ENCODE measurements at places on chromosomes 4 and X.

GRCh38 chr4:87875191-87875590 lies 42.4 kb downstream of the MEPE start:
- no peak for DNase-seq

DNA sequence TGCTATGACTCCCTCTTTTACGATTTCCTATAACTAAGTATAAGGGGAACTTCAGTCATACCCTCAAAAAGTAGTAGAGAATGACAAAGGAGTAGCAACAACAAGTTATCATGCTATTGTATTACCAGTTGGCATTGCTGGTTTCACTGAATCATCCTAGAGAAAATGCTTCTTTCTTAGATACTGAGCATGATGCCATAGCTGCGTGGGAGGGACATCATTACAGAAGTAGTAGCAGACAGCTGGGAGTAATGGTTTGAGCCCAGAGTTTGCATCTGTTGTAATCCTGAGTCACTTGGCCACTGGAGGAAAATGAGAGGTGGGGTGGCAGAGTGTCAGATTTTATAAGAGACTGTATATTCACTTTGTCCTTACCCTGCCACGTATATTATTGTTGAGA lies 38.6 kb downstream of the MTMR1 start:
- DNase-seq = peak; percentile 17

- DNase-seq = no peak
Observed at GRCh38 chr4:122899682-122900081, 22.7 kb downstream of the NUDT6 start.

DNA sequence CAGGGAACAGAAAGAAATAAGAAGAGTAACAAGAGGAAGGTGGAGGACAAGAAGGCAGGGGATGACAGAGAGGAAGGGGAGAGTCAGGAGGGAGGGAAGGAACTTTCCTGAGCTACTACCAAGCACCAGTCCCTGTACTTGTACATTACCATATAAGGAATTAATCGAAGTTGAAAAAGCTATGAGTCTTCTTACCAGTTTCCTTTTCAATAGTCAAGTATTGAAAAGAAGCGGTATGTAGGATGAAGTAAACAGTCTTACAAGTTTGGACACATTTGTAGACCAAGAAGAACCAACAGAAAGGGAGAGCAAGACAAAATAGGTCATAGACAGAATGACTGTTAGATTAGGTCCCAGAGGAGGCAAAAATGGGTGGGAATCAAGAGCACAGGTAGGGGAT lies 629.7 kb upstream of the DIPK2B start:
- no peak for DNase-seq

- no peak for DNase-seq
Observed at GRCh38 chrX:111892375-111892774, 16.4 kb downstream of the TRPC5OS start.

- DNase-seq = no peak
Observed at GRCh38 chrX:151225843-151226242, 49.5 kb downstream of the GPR50 start.

DNA sequence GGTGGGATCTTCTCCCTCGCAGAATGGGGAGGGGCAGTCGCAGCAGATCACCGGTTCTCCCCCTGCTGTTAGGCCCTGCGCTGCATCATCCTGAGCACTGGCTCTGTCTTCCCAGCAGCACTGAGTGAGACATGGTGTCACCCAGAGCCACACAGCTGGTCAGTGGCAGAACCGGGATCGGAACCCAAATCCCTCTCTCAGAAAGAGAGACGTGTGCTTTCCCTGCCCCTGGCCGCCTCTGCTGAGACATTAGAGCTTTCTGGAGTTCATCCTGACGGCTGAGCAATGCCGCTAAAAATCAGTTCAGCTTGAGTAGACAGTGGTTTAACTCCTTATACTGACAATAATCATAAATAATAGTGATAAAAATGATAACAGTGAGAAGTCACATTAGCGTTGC lies 87.9 kb downstream of the EVC start:
- no peak for DNase-seq

- no peak for DNase-seq
Observed at GRCh38 chr4:27087306-27088045, 226.8 kb downstream of the STIM2 start.

DNA sequence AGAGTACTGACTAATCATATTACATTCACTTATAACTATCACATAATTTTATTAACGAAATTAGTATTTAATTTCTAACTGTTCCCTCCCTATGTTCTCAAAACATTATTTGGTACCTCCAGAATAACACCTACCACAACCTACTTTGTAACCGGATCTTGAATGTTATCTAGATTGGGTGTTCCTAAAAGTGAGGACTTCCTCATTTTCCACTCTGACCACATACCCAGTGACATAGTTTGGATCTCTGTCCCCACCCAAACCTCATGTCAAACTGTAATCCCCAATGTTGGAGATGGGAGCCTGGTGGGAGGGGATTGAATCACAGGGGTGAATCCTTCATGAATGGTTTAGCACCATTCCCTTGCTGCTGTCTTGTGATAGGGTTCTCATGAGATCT lies 21.8 kb downstream of the NR3C2 start:
- DNase-seq = no peak

DNA sequence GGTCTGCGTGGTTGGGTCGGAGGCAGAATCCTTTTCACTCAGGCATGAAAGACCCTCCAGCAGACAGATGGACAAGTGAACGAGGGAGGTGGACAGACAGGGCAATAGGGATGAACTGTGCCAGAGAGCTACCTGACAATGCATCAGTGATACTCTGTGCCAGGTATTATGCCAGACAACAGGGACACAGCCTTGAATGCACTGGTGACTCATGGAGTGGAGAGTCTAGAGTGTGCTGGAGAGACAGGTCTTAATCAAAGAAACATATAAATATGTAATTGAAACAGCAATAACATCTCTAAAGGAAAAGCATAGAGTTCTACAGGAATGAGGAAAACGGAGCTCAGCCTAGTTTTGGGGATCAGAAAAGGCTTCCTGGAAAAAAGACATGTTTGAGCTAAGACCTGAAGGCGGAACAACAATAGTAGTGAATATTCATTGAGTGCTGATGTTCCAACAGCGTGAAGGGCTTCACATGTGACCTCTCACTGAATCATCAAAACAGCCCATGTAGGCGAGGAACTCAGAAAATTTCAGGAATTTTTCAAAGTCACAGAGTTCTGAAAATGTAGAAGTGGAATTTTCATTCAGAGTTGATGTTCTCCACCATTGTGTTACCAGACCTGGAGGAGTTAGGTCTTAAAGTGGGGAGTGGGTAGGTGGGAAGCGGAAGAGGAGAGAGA lies 20.0 kb upstream of the FGFBP2 start:
- no peak for DNase-seq

DNA sequence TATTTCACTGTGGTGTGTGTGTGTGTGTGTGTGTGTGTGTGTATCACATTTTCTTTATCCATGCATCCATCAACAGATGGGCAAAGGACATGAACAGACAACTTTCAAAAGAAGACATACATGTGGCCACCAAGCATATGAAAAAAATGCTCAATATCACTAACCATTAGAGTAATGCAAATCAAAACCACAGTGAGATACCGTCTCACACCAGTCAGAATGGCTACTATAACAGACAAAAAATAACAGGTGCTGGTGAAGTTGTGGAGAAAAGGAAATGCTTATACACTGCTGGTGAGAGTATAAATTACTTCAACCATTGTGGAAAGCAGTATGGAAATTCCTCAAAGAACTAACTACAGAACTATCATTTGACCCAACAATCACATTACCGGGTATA lies 83.4 kb downstream of the PALLD start:
- DNase-seq = no peak

- DNase-seq = no peak
Observed at GRCh38 chrX:17520016-17520615, 145.1 kb downstream of the NHS start.

GRCh38 chrX:10922159-10922558 lies 189.0 kb upstream of the HCCS start:
- no peak for DNase-seq

GRCh38 chr4:38691251-38692008 lies 27.4 kb downstream of the KLF3 start:
- no peak for DNase-seq

- DNase-seq = no peak
Observed at GRCh38 chr4:37542706-37543105, 143.5 kb downstream of the RELL1 start.

DNA sequence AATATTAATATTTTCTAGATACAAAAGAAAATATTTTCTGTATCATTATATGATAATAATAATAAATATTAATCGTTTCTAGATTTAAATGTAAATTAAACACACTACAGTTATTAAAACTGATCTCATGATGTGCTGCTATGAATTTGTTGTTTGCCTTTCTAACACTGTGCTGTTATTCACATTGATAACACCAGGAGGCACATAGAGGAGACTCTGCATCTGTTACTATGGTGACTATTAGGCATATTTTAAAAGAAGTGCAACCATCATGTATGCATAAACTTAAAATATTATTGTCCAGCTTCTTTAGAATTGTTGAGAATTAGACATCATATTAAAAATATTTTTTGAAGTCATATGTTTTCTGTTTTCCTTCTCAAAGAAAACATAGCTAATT lies 11.8 kb upstream of the PDGFC start:
- no peak for DNase-seq

DNA sequence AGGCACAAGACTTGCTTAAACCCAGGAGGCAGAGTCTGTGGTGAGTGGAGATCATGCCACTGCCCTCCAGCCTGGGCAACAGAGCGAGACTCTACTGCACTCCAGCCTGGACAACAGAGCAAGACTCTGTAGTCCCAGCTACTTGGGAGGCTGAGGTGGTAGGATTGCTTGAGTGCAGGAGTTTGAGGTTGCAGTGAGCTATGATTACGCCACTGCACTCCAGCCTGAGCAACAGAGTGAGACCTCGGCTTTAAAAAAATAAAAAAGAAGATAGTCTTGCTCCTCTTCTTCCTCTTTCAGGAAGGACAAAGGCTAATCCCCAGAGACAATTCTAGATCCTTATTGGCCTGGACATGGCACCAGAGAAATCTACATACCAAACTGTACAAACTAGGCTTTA lies 5.7 kb upstream of the PPEF2 start:
- no peak for DNase-seq

GRCh38 chr4:70747874-70748273 lies 26.1 kb downstream of the RUFY3 start:
- no peak for DNase-seq

DNA sequence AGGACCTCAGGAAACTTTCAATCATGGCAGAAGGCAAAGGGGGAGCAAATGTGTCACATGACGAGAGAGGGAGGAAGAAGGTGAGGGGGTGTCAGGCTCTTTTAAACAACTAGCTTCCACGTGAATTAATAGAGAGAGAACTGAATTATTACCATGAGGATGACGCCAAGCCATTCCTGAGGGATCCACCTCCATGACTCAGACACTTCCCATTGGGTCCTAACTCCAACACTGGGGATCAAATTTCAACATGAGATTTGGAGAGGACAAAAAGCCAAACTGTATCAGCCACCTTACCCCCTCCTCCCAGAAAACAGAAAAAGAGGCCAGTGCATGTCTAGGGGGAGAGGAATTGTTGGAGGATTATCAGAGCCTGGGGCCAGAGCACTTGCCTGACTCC lies 40.4 kb upstream of the LAS1L start:
- DNase-seq = no peak

GRCh38 chr4:38056011-38056685 lies 96.0 kb downstream of the PTTG2 start:
- DNase-seq = no peak

DNA sequence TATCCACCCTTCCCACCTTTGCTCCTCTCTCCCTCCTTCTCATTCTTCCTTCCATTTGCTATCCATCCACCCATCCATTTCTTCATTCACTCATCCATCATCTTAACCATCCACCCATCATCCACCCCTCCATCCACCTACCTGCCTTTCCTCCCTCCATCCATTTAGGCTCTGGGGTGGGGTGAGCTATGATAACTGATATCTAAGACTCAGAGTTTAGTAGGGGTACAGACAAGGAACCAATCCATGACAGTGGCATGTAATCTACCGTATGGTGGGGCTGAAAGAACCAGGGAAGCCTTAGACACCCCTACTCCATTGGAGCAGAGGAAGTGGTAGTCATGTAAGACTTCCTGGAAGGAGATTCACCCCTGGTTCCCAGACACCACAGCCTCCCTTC lies 23.2 kb downstream of the PSAPL1 start:
- no peak for DNase-seq

DNA sequence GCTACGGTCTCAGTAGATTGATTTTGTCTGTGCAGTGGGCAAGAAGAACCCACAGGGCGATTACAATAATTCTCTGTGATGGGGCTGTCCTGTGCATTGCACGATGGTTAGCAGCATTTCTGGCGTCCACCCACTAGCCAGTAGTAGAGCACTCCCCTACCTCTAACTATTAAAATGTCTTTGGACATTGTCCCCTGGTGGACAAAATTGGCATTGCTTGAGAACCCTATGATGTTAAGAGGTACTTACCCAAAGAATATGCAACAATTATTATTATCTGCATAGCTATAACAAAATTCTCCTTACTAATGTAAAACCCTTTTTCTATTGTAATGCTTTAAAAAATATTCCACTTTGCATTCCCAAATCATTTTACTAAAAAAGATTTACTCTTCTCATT lies 109.5 kb upstream of the VCX3A start:
- no peak for DNase-seq

DNA sequence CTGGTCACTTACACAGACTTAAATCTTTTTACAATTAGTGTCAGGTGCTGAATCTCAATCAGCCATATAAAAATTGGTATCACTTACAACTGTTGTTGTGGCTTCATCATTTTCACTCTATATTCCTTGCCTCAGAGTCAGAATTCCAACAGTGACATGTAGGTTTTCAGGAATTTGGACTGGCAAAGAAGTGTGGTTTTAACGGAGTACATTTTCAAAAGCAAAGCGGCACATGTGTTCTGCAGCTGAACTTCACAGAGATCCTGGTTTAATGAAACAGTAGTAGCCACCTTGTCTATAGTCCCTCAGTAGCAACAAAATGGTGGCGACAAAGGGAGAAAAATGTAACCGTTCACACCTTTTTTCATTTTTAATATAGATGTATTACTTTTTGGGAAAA lies 486.6 kb downstream of the FAT4 start:
- DNase-seq = no peak

DNA sequence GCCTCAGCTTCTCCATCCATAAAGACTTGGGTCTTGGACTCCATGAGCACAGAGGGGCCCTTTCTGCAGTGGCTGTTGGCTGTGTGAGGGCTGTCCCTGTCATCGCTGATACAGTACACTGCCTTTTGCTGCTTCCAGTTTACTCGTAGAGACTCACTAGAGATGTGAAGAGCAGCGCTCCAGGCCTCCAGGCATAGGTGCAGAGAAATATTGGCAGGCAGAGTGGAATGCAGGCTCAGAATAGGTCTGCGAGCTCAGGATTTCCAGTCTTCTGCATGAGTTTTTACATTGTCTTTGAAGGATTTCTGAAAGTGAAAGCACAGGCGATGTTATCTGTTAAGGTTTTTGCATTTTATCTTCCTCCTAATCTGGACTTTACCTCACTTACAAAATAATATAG lies 97.4 kb downstream of the AASDH start:
- DNase-seq = no peak

DNA sequence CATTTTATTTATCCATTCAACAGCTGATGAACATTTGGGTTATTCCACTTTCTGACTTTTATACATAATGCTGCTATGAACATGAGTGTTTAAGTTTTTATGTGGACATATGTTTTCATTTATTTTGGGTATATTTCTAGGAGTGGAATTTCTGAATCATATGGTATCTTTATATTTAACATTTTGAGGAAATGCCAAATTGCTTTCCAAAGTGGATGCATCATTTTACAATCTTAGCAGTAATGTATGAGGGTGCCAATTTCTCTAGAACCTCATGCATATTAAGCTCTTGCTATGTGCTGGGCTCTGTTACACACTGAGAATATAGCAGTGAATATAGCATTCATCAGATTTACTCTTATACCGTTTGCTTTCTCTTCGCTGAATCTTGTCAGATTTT lies 983.7 kb downstream of the STIM2 start:
- DNase-seq = no peak
